ENCODE measurements at places on chromosomes 3 and 15.

GRCh38 chr15:33490703-33491102, 179.9 kb downstream of the RYR3 start:
- DNase-seq = no peak

DNA sequence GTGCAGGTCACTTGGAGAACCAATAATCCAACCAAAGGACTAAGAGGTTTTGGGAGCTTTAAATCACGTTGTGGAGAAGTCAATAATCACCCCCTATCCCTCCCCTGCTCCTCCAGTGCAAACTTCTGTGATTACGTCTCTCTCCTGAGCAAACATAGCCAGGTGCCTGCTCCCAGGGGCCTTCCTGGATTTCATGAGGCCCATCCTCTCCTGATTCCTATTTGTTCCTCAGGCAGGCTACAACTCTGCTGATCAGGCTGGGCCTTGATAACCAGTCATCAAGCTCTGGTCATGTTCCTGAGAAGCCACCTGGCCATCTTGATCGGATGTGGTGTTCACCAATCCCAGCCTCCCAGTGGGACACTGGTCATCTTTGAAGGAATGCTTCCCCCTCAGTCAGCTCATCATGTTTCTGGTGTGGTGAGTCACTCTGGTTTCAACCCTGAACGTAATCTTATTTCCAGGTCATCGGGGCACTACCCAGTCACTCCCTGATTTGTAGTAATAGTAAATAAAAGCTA, 2.9 kb upstream of the ZNF710 start:
- no peak for DNase-seq

DNA sequence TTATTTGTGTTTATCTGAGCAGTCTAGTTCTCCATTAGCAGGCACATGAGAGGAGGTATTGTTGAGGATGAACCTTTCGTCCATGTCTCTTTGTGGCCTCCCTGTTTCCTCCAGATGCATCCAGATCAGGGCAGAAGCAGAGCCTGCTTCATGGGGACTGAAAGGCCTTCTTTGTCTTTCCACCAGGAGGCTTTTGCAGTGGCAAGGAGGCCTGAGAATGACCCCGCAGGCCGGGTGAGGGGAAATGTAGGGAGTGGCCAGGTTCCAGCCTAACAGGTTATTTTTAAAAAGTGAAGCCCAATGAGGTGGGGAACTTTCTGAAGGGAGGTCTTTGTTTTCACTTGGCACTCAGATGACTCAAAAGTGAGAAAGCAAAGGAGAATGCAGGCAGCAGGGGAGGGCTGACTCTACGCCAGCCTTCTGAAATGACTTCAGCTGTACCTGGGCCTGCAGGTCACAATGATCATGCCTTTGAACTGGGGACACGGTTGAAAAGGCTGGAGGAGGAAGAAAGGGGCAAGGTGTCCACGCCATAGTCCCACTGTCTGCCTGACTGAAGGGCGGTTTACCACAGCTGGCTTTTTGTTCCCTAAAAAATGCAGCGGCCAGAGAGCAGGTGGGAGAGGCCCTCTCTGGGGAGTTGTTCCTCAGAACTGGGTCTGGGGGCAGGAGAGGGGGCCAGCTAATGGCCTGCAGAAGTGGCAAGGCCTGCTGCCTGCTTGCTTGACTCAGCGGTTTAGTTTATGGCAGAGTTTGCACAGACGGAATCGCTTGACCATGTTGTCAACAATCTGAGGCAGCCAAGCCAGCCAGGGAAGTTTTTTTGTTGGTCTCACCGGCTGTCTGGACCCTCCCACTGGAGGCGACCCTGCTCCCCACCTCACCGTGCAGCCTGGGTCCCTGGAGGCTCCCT, 28.7 kb downstream of the CMTM7 start:
- peak; percentile 73 for DNase-seq

DNA sequence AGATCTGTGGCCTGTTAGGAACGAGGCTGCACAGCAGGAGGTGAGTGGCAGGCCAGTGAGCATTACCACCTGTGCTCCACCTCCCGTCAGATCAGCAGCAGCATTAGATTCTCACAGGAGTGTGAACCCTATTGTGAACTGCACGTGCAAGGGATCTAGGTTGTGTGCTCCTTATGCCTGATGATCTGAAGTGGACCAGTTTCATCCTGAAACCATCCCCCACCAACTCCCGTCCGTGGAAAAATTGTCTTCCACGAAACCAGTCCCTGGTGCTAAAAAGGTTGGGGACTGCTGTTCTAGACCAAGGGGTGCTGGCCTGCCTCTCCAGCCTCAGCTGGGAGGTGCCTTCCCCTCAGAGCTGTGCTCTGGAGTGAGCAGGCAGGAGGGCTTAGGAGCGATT, 61.4 kb downstream of the RPLP1 start:
- DNase-seq = no peak

- peak; percentile 46 for DNase-seq
Observed at GRCh38 chr3:12187448-12188327, 29.0 kb upstream of the TIMP4 start.

GRCh38 chr3:127192576-127193232, at the start of gene PRR23E:
TSS of gene PRR23E (plus strand) at chr3:127193131. CDS start at chr3:127196686, 3,555 bp downstream.
- DNase-seq = no peak

DNA sequence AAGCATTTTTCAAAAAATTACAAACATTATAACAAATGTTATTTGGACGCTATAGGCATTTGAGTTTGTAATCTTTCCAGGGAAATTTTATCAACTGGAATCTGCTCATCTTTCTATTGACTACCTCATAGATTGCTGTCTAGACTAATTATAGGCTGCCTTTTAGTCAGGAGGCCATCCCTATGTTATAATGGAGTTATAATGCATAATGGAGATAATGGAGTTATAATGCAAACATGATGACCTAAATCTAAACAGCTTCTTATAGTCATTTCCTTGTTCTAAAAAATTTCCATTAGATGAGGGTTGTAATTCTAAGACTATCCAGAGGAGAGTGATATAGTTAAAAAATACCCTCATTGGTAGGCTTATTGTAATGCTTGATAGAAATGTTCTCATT, 226.4 kb downstream of the SI start:
- DNase-seq = no peak

DNA sequence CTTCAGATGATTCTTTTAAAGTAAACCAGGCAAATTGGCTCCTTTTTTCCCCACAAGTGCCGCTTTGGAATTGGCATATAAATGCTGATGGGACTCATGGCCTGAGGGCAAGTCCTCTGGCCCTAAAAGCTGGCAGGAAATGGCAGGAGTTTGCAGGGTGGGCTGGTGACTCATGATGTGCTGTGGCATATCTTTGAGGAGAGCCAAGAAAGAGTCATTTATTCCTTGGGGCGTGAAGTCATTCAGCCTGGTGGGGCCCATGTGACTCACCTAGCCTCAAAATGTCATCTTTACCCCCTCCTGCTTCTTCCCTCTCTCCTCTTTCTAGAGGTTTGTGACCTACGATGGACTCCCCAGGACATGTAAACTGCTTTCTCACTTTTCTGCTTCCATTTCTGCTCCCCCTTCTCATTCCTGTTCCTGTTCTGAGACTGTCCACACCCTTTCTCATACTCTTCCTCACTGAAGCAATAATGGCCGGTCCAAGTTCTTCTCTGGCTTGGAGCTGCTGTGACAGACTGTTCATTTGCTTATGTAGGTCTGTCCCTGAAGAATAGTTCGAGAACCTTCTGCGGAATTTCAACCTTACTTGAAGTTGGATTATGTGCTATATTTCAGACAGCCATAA, 326.1 kb downstream of the SATB1 start:
- DNase-seq = no peak

DNA sequence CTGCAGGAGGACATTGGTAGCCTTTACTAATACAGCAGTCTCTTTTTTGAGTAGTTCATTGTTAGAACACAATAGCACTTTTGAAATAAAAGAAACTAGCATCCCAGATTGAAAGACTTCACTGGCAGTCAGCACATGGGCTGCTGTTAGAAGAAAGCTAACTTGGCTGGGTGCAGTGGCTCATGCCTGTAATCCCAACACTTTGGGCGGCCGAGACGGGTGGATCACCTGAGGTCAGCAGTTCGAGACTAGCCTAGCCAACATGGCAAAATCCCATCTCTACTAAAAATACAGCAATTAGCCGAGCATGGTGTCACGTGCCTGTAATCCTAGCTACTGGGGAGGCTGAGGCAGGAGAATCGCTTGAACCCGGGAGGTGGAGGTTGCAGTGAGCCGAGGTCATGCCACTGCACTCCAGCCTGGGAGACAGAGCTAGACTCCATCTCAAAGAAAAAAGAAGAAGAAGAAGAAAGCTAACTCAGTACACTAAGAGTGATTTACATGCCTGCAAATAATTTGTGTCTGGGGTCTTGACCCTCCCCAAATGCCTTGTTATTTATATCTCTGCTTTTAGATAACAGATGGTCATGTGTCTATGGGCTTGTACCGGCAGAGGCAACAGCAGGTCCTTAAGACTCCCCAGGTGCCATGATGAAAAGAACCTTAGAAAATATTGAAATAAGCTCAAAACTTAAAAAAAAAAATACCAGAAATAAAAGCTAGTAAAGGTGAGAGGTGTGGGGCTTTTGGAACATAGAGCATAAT, 9.7 kb downstream of the TPM1 start:
- DNase-seq = no peak

GRCh38 chr3:129371041-129371826, 57.2 kb downstream of the EFCAB12 start:
- DNase-seq = no peak

GRCh38 chr15:38547255-38547997, 17.2 kb downstream of the RASGRP1 start:
- DNase-seq = no peak

Data from GM13977 (cell line).